Left ventricle myocardium superior (tissue), 1 donor: ENCODE measurements at places on chromosomes 7 and 10.
A peak's percentile ranks its signal among the peaks of the same experiment; 100 is the strongest.

DNA sequence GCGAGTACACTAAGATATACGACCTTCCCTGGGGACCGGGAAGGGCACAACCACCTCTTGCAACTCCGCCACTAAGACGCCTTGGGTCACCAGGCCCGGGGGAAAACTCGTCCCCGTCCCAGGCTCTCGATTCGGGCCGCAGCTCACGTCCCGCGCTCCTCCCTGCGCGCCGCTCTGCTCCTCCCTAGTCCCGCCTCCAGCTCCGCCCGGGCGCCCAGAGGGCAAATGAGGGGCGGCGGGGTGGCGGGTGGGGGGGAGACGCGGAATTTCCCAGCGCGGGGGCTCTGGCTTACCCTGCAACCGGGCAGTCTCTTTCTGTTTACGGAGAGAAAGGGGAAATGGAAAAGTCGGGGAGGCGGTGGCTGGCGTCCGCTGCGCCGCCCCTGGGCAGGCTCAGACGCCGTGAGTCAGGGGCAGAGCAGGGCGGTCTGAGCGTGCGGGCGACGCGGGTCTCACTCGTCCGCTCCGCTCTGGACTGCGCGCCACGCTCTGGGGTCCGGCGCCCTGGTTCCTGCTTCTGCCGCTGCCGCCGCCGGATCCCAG lies at the start of gene MAP3K8:
MAP3K8 (plus strand) TSS at position 455 of the 543 bp plus-strand sequence. CDS start 4,755 bp downstream, outside the sequence.
- DNase-seq = peak; percentile 96

DNA sequence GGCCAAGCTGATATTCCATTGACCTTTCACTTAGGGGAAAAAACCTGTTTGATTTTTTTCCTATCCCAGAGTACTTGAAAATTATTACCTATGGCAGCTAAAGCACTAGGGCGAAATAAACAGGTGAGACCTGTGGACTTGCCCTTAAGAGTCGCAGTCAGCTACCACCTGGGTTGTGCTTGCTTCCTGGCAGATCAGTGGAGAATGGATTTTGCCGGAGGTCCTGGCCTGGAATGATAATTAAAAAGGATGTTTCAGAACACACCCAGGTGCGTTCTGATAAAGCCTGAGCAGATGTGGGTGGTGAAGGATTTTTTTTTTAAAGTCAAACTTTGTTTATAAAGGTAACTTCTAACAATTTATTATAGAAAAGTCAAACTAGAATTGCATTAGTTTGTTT lies 59.1 kb downstream of the AUTS2 start:
- DNase-seq = no peak

GRCh38 chr10:28664369-28664740 lies 13.0 kb upstream of the BAMBI start:
- no peak for DNase-seq

DNA sequence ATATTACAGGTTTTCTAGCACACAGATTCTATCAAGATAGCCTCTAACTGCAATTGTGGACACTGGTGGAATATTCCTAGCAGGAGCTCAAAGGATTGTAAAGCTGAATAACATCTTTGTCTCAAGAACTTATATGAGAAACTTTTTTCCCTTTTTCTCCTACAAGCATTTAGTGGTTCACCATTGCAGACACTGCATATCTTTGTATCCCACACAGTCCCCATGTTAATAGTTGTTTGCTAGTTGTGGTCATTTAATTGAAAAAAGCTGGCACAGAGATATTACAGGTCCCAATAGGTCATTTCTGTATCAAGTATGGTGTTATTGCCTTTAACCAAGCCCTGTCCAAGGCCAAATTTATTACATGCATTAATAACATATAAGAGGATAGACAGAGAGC lies 226.2 kb upstream of the TCF7L2 start:
- DNase-seq = no peak
